ENCODE measurements at places on chromosomes 2 and 18.

DNA sequence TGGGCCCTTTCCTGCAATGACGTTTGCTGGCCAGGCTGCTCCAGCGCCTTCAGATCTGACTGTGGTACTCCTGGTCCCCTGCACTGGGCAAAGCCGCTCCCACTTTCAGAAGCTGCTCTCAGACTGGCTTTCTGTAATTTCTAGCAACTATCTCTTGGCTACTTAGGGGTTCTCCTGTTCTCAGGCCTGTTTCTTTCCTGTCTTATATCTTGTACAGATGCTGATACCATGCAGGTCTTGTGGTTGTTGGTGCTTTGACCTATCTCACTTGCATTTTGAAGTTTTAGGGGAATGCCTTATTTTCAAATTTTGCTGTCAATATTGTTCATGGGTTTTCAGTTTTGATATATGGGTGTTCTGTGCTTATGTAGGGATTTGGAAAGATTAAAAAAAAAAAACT lies 145.8 kb downstream of the CLIP4 start:
- DNase-seq = no peak

DNA sequence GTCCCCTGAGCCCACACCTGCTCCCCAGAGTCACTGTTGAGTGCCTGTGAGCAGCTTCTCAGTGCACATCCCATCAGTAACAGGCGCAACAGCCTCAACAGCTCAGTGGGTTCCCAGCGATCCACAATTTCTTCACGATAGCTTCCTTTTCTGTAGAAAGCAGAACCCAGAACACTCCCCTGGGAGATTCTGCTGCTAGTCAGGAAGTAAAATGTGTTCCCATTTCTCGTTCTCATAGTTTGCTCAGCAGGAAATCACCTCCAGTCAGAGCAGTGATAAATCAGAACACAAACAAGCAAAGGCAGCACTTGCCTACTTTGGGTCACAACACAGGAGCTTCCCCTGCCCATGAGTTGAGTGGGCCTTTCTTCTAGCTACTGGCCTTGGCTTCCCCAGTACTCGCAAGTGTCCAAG lies 48.9 kb upstream of the ATG16L1 start:
- DNase-seq = no peak

- DNase-seq = no peak
Observed at GRCh38 chr2:233385489-233386044, 31.3 kb downstream of the DGKD start.

- DNase-seq = no peak
Observed at GRCh38 chr2:169091256-169091655, 21.9 kb downstream of the DHRS9 start.

DNA sequence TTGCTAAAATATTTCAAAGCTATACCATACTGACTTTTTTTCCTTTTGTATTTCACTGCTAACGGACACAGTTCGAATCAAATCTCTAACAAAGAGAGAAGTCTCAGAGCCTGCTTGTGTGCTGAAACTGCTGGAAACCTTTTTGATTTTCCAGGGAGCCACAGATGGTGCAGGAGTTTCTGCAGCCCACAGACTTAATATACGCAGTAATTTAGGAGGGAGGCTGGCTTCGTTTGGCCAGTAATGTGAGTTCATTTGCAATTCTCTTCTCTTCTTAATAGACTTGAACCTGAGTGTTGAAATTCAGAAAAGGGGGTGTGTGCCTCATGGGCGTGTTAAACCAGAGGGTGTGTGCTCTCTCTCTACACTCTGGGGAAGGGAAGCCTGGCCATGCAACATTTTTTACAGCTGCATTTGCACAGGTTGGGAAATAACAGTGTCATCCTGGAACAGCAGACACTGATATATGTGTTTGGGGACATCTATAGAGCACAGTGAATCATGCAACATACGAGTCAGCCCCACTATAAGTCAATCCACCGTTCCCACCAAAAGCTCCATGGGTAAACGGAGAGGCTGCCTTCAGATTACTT lies 333.0 kb downstream of the CLIP4 start:
- no peak for DNase-seq

DNA sequence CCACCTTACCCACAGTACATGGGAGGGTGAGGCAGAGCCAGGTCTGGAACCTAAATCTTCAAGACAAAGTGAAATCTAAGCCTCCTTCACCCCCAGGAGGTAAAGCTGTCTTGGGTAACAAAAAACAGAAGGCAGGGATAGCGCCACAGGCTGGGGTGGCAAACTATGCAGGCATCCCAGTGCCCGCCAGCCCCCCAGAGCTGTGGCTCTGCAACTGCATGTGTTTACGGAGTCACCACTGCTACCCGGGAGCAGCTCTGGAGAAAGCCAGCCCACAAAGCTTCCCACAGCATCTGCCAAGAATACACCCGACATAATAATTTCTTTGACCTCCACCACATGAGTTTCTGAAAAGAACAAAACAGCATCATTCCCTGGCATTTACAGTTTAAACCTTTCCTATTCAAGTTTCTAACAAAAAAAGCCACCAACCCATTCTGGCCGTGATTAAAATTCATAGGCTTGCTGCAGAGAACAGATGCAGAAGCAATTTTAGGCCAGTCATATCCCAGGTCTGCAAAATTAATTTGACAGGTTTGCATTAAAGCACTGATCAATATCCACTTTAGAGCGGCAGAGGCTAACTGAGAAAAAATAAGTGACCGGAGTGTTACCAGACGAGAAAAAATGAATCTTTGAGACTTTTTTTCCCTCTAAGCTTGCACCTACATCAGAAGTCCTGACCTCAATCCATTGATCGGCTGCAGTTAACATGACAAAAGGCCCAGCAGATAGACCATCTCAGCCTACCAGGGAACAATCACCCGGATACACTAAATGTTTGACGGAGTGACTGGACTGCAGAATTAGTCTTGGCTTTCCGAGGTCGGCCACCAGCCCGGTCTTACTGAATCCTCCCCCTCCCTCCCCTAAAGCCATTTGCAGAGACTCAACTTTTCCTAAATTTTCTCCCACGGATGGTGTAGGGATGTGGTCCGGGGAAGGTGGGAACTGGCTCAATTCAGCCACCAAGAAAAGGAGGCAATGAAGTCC lies 309.6 kb upstream of the SKOR2 start:
- DNase-seq = no peak

GRCh38 chr2:102193074-102193473 lies 6.3 kb downstream of the IL1RL2 start:
- DNase-seq = peak; percentile 20

GRCh38 chr2:24513281-24514071 lies 22.4 kb downstream of the NCOA1 start:
- DNase-seq = no peak

DNA sequence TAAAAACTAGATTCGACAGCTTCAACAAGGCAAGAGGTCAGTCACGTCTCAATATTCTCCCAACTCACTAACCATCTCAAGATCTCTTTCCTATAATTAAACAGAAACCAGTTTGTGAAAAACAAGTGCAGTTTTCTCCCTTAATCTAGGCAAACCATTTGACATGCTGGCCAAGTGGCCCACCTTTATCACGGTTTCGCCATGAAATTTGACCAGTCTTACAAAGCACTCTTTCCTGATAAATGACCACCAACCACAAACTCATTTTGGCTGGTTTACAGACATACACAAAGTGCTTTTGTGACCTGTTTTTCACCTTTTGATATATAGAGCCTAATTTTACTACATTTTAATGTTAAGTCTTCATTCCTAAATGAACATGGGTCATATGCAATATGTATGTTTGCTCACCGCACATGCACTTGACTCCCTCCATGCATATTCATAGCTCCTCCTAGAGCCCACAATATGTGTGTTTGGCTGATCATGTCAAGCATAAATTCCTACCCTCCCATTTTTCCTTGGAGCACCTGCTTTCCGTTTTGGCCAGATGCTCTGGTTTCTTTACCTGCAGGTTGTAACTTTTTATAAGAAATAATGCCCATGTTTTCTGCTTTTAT lies 385.1 kb downstream of the RAD51AP2 start:
- DNase-seq = no peak

- no peak for DNase-seq
Observed at GRCh38 chr2:123656590-123656989, 368.5 kb upstream of the CNTNAP5 start.

- no peak for DNase-seq
Observed at GRCh38 chr18:14089781-14090180, 42.5 kb downstream of the ZNF519 start.

- DNase-seq = no peak
Observed at GRCh38 chr2:31176742-31177141, 38.5 kb upstream of the GALNT14 start.

- DNase-seq = peak; percentile 17
Observed at GRCh38 chr18:59180150-59180845, 39.7 kb upstream of the GRP start.

- DNase-seq = no peak
Observed at GRCh38 chr2:232539298-232540231, at the start of gene CHRNG. Gene CHRNG (plus strand): TSS chr2:232539692. CDS start chr2:232539748, 56 bp downstream.

GRCh38 chr2:143645921-143646645 lies 516.9 kb downstream of the ARHGAP15 start:
- DNase-seq = no peak

DNA sequence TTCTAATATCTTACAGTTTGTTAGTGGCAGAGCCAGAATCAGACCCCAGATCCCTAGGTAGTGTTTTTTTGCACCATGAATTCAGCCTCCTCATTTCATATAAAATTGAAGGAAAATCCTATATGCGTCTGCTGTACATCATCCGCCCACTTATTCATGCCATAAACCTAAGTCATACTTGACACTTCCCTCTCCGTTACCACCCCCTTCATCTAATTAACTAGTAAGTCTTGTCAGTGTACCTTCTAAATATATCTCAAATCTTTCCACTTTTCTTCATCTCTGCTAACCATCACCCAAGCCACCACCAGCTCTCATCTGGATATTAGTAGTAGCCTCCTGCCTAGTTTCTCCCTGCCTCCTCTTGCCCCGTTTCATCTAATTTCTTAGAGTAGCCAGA lies 248.7 kb upstream of the SIX3 start:
- DNase-seq = no peak

DNA sequence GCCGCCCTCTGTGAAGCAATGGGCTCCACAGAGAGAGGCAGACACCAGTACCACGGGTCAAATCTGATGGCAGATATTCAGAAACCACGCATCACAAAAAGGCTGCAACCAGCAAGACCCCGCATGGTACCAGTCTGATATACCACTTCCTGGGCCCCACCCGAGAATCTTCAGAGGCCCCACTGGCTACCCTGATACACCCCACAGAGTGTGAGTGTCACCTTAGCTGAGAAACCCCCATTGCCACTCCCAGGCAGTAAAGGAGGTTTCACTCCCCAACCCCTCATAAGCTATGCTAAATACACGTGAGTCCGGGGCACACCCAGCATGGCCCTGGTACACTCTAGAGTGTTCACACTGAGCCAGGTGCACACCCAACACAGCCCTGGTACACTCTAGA lies 160.0 kb downstream of the EIPR1 start:
- no peak for DNase-seq

DNA sequence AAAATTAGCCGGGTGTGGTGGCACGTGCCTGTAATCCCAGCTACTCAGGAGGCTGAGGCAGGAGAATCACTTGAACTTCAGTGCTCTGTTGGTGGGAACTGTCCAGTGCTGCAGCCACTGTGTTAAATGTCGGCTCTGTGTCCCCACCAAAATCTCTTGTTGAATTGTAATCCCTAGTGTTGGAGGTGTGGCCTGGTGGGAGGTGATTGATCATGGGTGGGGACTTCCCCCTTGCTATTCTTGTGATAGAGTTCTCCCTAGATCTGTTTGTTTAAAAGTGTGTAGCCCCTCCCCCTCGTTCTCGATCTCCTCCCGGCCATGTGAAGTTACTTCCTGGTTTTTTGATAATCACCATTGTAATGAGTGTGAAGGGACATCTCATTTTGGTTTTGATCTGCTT lies 9.8 kb upstream of the RPL31 start:
- DNase-seq = no peak

DNA sequence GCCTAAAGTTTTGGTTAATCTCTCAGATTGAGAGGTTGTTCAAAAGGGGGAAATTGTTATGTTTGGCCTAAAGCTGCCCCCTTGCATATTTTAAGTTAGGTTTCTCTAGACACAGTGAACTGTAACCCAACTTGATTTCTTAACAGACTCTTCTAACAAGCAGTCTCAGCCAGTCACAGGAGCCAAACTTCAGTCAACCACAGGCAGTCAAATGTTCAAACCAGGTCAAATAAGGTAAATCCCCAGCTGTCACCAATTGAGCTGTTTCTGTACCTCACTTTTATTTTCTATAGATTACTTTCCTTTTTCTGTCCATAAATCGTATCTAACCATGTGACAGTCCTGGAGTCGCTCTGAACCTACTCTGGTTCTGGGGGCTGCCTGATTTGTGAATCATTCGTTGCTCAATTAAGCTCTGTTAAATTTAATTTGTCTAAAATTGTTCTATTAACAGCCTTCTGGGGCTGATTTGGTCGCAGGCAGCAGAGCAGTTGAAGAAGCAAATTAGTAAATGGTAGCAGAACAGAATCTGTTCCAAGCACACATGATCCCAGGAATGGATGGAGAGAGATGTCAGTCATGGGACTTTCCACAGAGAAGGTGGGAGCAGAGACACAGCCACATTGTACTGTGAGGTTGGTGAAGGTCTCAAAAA lies 16.4 kb upstream of the NFU1 start:
- no peak for DNase-seq

DNA sequence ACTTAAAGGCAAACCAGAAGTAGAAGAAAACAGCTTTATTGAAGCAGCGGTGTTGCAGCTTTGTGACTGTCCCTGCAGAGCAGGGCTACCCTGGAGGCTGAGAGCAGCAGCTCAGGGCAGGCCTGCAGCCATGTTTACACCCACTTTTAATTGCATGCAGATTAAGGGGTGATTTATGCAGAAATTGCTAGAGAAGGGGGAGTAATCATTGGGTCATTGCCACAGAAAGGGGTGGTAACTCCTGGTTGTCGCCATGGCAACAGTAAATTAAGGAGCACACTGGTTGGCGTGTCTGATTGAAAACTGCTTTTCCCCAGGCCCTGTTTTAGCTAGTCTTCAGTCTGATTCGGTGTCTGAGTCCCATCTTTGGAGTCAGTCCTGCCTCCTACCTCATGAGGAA lies 195.4 kb upstream of the HDAC4 start:
- no peak for DNase-seq

- no peak for DNase-seq
Observed at GRCh38 chr2:29394981-29395350, 279.8 kb downstream of the CLIP4 start.

DNA sequence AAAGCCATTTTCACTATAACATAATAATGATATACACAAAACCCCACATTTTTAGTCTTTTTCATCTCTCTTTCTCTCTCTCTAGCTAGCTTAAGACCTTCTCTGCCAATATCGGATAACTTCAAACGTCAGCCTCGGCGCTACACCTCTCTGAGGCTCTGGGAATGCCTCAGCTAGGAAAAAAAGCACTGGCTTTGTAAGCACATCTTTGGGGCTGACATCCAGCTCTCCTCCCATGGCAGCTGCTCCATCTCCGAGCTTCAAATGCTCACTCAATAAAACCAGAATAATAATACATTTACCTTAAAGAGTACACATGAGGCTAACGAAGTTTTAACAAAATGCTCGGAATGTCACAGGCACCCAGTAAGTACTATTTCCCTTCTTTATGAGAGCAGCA lies 10.8 kb downstream of the RNU4ATAC start:
- no peak for DNase-seq

DNA sequence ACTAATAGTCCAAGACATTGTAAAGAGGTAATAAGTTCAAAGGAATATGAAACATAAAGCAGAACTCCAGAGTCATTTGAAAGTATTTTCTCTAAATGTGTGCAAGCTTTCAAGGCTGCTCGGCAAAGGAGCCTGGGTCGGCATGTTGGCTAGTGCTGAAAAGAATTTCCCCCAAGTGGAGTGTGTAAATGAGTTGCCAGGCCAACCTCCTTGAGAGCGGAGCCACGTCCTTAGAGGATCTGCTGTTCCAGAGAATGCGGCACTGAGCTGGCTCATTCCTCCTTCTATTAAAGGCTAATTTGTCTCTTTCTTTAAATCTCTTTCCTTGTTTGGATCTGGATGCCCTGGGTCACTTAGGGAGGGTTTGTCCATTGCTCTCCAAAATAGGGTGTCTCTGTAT lies 127.5 kb downstream of the RDH14 start:
- DNase-seq = no peak

All from AG08396 (cell line).